ENCODE measurements at places on chromosomes 1 and 21.

DNA sequence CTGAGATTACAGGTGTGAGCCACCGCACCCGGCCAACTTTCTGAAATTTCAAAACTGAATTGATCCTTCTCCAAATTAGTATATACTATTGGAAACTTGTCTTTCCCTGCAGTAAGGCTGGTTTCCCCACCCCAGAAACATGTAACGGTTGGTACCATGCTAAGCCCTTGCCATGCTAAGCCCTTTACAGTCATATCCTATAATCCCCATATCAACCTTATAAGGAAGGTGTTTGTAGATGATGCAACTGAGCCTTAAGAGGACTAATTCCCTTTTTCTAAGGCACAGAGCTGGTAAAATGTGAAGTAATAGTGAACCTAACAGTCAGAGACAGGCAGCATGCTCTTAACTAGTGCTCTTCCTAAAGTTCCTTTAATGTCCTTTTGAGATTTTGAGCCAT is 413.7 kb downstream of the DISC1 start:
- no peak overlapping the region for H3K27ac ChIP-seq
- H3K36me3 ChIP-seq = no peaks in the 10 kb centered on the region
- H3K4me1 ChIP-seq = no peaks in the 10 kb centered on the region
- no peaks in the 10 kb centered on the region for H3K27me3 ChIP-seq
- no peak for DNase-seq
- no peak overlapping the region for H3K4me3 ChIP-seq

DNA sequence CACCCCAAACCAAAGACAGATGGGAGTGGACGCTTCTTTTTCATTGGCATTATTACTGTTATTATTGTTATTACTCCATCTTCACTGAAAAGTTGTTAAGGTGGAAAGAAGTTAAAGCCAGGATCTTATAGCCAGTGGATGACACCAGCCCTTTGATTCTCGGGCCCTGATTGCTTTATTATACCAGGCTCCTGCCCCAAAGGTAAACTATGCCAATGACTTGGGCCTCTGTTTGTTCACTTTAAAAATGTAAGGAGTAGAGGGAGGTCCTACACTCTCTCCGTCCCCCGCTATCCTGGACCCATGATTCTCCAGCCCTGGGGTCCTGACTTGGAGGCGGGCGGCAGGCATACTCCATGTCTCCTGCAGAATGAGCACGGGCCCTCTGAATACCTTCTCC is 106.8 kb downstream of the TOMM20 start:
- H3K27ac ChIP-seq = no peak overlapping the region
- peaks cover 65% of the 10 kb centered on the region for H3K4me1 ChIP-seq

DNA sequence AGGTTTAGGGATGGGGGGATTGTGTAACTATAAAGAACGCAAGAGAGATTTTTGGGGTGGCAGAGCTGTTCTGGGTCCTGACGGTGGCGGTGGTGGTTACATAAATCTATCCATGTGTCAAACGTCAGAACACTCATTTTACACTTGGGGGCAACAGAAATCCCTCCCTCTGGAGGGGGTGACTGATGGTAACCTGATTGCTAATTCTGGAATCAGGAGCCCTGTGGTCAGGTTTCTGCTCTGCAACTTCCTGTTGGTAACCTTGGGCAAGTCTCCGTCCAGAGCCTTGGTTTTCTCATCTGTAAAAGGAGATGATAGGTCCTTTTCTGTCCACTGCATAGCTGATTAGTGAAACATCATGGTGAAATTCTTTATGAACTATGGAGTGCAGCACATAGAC is 40.9 kb downstream of the ALPL start:
- H3K4me3 ChIP-seq = no peak overlapping the region
- H3K27ac ChIP-seq = no peak overlapping the region
- no peak for DNase-seq
- no peaks in the 10 kb centered on the region for H3K36me3 ChIP-seq
- H3K27me3 ChIP-seq = peaks cover 20% of the 10 kb centered on the region
- H3K4me1 ChIP-seq = peaks cover 6% of the 10 kb centered on the region

- no peak overlapping the region for H3K4me3 ChIP-seq
- H3K36me3 ChIP-seq = no peaks in the 10 kb centered on the region
- H3K27ac ChIP-seq = no peak overlapping the region
- H3K4me1 ChIP-seq = no peaks in the 10 kb centered on the region
- no peaks in the 10 kb centered on the region for H3K27me3 ChIP-seq
- no peak for DNase-seq
Measured at GRCh38 chr1:86169625-86170024, 13.1 kb upstream of the COL24A1 start.

GRCh38 chr1:209609791-209610630 is 26.5 kb downstream of the CAMK1G start:
- DNase-seq = no peak
- H3K27me3 ChIP-seq = no peaks in the 10 kb centered on the region
- H3K4me1 ChIP-seq = no peaks in the 10 kb centered on the region
- H3K4me3 ChIP-seq = no peak overlapping the region
- H3K36me3 ChIP-seq = no peaks in the 10 kb centered on the region

- H3K36me3 ChIP-seq = no peaks in the 10 kb centered on the region
- peaks cover 18% of the 10 kb centered on the region for H3K4me1 ChIP-seq
- DNase-seq = peak; percentile 83
- peak overlapping the region; percentile 97 for H3K27ac ChIP-seq
- peak overlapping the region; percentile 85 for H3K4me3 ChIP-seq
- H3K27me3 ChIP-seq = no peaks in the 10 kb centered on the region
Measured at GRCh38 chr1:43348809-43349593, 9.8 kb upstream of the CDC20 start.

DNA sequence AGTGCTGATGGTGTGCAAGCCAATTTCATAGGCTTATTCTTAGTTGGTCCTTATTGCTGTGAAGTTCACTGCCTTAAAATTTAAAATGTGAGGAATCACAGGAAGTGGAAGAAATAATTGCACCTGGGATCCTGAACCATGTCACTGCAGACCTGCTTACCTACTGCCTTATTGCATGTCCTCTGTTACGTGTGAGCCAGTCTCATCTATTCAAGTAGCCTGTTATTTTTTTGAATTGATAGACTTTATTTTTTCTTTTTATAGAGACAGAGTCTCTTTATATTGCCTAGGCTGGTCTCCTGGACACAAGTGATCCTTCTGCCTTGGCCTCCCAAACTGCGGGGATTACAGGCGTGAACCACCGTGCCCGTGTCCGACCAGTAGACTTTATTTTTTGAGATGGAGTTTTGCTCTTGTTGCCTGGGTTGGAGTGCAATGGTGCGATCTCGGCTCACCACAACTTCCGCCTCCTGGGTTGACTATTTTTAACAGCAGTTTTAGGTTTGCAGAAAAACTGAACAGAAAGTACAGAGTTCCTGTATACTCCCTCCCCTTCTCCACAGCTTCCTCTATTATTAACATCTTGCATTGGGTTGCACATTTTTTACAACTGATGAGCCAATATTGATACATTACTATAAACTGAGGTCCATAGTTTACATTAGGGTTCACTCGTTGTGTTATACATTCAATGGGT is 14.0 kb upstream of the DISC1 start:
- DNase-seq = peak; percentile 57
- H3K27me3 ChIP-seq = peaks cover 10% of the 10 kb centered on the region
- peaks cover 4% of the 10 kb centered on the region for H3K36me3 ChIP-seq
- H3K27ac ChIP-seq = peak overlapping the region; percentile 32
- H3K4me3 ChIP-seq = peak overlapping the region; percentile 39

DNA sequence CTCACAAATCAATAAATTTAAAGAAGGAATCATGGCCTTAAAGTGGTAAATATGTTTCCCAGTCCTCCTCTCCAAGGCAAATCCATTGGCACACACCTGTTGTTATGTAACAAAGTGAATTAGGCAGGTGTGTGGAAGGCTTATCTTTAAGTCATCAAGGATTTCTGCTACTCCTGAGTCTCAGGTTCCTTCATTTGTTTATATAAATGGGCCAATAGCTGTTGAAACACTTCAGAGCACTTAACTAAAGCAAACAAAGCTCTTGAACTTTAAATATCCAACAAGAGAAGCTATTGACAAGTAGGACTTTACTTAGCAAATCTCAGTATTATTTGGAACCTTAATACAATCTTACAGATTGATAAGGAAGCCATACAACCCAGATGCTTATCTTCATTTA is 99.3 kb upstream of the ESRRG start:
- no peak overlapping the region for H3K27ac ChIP-seq
- no peaks in the 10 kb centered on the region for H3K4me1 ChIP-seq
- no peak for DNase-seq
- no peaks in the 10 kb centered on the region for H3K27me3 ChIP-seq
- no peak overlapping the region for H3K4me3 ChIP-seq

All from stimulated activated naive B cell treated with anti-CD40 and anti-IgM and Interleukin-4, amounts not matched to agents 10 μg/mL and 1 μg/mL and 100 μg/mL, for 72 hours (primary cell).